ENCODE measurements at places on chromosomes 6 and 20. TPM values are rescaled to one million over a fixed set of nuclear protein-coding genes. Genes with fewer than 3 reads are reported as not detected.

The LPA gene
- 0.32 TPM for polyA plus RNA-seq

The SIM1 gene
- 24.6 TPM for polyA plus RNA-seq

The CMTR1 gene
- 44.0 TPM for polyA plus RNA-seq

The LRRC73 gene
- polyA plus RNA-seq, result 1.0 TPM

The TREML4 gene
- polyA plus RNA-seq, result not detected

The CAGE1 gene
- 0.24 TPM for polyA plus RNA-seq

The SIRPB2 gene
- polyA plus RNA-seq, result 0.32 TPM

The CLVS2 gene
- polyA plus RNA-seq, result 0.19 TPM

The HLA-DPA1 gene
- polyA plus RNA-seq, result 17.9 TPM

The CCN2 gene
- 233 TPM for polyA plus RNA-seq

The TTBK1 gene
- polyA plus RNA-seq, result 0.28 TPM

The ZDHHC14 gene
- polyA plus RNA-seq, result 18.5 TPM

The RNF144B gene
- polyA plus RNA-seq, result 18.4 TPM

The SAMD3 gene
- polyA plus RNA-seq, result 0.97 TPM

The C6orf15 gene
- not detected for polyA plus RNA-seq

The PTCRA gene
- 0.24 TPM for polyA plus RNA-seq

The SFTA2 gene
- 1.2 TPM for polyA plus RNA-seq

The LPIN3 gene
- 9.4 TPM for polyA plus RNA-seq

The MCM3 gene
- 137 TPM for polyA plus RNA-seq

The TENT5A gene
- polyA plus RNA-seq, result 4.5 TPM
